Central memory CD8-positive, alpha-beta T cell (primary cell): ENCODE measurements at places on chromosomes 13 and 19.

- DNase-seq: no peak
Observed at GRCh38 chr19:53555352-53555751, 17.4 kb downstream of the ZNF331 start.

DNA sequence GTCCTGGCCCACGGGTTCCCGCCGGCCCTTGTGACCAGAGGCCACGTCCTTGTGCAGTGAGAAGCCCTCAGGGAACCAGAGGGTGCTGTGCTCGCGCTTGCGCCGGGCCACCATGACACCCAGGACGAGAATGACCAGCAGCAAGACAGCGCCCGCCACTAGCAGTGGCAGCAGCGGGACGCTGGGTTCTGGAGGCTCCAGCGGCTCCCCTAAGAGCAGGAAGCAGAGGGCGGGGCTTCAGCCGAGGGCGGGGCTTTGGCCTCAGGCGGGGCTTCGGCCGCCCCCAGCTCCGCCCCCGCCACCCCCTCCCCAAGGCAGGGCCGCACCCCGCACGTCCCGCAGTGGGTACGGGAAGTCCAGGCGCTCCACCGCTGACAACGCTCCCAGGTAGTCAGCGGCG, 30.4 kb downstream of the NOTCH3 start:
- DNase-seq: no peak

DNA sequence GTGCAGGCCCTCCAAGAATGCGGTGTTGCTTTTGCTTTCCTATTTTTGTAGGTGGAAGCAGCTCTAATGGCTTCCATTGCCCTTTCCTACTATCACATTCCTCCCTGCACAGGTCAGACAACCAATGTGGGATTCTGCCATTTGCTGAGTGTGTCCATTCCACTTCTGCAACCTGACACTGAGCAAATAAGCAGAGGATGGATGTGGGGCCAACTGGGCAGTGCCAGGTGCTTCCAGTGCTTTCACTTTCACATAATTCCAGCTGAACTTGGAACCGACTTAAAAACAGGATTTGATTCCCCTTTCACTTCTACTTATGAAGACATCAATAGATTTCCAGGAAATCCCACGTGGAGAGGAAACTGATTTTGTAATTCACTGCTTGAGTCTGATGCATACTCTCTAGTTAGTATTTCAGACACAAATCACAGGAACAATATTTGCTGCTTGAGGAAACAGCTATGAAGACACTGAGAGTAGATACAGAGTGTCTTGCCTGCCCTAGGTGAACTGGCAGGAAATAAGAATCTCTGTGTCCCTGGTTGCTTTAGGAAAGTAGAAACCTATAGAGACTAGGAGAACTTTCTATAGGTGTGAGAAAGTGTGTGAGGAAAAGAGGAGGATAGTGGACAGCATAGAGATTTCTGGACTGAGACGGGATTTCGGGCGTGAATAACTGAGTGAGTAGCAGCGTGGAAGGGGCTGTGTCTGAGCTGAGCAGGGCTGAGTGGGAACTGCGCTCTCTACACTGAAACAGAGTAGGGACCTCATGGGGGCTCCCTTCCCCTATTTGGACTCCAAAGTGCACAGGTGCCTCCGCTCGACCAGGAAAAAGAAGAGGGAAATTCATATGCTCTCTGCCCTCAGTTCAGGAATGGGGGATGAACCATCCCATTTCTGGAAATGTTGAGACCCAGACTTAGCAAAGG, 22.5 kb downstream of the LGALS16 start:
- no peak for DNase-seq

DNA sequence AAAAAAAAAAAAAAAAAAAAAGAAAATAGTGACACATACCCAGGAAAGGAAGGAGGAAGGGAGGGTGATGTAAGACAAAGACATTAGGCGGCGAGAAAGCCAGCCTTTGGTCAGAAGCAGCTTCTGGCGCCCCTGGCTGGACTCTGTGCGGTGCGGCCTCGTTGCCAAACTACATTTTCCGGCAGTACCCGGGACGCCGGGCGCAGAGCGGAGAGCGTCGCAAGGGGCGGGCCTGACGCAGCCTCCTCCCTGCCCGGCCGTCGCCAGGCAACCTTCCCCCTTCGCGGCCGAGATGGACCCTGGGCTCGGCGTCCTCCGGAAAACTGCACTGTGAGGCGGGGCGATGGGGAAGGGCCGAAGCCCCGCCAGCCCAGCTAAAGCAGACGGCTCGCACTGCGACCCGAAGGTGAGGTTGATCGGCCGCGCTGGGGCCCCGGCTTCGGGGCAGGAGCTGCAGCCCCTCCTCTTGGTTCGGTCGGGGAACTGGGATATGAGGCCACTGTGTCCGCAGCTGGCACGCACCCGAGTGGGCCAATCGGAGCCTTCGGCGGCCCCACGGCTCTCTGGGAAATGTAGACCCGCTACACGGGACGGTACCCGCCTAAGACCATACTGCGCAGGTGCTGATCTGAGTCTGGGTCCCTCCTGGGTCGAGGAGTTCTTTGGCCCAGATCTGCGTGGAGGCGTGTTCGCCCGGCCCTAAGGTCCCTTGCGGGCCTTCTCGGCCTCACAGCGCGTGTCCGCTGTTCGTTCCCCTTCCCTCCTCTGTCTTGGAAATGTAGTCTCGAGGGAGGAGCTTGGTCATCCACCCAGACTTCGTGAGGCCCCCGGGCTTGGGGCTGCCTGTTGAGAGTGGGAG, 2.3 kb upstream of the MZF1 start:
- peak; percentile 58 for DNase-seq

DNA sequence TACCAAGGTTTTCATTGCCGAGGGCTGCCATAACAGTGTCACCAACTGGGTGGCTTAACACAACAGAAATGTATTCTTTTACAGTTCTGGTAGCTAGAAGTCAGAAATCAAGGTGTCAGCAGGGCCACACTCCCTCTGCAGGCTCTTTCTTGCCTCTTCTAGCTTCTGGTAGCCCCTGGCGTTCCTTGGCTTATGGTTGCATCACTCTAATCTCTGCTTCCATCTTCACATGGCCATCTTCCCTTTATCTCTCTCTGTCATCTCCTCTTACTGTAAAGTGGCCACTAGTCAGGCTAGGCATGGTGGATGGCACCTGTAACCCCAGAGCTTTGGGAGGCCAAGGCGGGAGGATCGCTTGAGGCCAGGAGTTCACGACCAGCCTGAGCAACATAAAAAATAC, 38.0 kb upstream of the MRI1 start:
- no peak for DNase-seq

GRCh38 chr19:37931881-37932655, 25.1 kb downstream of the SIPA1L3 start:
- no peak for DNase-seq

DNA sequence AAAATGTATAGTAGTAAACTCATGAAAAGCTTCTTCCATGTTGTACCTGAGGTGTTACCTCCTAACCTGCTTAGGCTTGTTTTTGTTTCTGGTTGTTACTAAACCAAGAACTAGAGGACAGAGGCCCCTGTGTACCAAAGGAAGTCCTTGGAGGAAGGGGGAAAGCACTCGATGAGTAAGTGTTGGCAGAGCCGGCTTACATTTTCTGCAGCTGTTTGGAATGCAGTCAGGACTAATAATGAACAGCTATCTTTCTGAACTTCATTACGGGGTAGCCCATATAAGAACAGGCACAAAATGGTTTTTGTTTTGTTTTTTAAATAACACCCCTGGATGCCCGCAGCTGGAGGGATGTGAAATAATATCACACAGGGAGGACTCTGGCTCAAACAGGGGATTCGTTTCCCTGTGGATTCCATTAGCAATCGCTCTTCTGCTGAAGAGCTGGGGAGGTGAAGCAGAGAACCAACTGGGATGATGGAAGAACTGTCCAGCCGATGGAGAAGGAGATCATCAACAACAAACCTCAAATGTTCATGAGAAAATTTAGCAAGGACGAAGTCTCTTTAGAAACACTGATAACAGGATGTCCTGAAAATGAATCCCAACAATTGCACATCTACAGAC, 214.2 kb upstream of the MAB21L1 start:
- DNase-seq: no peak

DNA sequence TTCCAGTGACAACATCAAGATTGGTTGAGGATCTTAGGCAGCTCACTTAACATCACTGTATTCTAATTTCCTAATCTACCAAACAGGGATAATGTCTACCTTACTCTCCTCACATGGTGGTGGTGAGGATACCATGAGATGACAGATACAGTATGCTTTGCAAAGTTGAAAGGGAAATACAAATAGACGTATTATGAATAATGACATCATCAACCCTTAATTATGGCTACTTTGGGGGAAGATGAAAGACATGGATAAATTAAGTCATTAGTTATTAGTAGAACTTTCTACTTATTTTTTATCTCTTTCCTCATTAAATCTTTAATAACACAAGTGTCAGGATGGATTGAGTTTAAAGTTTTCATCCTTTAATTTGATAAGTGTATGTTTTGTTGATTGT, 532.5 kb downstream of the KLF12 start:
- DNase-seq: no peak

DNA sequence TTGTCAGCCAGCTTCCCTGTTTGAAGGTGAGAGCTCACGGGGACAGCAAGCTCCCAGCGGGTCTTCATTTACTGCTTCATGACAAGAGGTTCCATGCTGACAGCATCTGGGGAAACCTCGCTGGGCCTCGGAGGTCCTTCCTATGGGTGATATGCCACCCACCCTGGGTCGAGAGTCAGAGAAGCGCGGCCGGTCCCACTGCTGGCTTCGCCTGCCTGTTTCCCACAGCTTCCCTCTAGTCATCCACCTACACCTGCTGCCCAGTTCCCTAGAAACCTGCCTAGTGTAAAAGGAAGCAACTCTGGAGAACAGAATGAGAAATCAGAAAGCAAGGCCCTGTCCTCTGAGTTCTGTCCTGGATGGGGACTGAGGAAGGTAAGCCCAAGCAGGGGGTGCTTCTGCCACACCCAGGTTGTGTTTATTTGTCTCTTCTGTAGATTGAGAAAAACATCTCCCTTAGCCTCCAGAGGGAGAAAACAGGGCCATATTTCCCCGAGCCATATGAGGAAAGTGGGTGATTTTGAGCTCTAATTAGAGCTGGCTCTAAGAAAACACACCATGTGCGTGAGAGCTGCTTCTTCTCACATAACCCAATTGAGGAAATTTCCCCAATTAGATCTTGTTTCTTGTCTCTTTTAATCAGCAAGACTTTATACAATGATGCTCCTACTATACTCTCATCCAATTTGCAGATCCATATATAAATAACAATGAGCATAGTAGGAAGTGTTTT, 504.3 kb downstream of the IRS2 start:
- DNase-seq: no peak

DNA sequence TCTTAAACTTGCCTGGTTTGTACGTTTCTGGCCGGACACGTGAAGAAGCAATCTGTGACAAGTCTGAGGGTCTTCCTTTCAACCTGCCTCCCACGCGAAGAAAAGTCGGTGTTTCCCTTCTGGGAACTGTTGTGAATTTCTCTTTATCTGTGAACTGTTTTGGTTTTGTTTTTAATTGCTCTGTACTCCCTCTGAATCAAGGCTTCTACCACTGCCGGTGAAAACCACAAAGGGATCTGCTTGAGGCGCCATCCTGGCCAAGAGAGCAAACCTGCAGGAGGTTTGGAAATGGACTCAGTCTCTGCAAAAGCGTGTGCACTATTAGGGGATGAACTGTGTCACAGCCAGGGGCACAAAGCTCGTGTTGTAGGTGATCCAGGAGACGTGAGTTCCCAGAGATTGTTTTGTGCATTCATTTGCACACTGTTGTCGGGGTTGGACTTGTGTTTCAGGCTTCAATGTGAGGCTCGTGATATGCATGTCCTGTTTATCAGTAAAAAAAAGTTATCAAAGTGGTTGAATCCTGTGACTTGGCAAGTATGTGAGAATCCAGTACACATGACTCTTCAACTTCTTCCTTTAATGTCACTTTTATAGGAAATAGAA, 9.7 kb downstream of the SIGLEC8 start:
- DNase-seq: no peak

GRCh38 chr19:44875666-44876451, 15.2 kb upstream of the TOMM40 start:
- no peak for DNase-seq
